ENCODE measurements at places on chromosomes 5 and 9. TPM values are rescaled to one million over a fixed set of nuclear protein-coding genes. Genes with fewer than 3 reads are reported as not detected.
A peak's percentile ranks its signal among the peaks of the same experiment; 100 is the strongest.

DNA sequence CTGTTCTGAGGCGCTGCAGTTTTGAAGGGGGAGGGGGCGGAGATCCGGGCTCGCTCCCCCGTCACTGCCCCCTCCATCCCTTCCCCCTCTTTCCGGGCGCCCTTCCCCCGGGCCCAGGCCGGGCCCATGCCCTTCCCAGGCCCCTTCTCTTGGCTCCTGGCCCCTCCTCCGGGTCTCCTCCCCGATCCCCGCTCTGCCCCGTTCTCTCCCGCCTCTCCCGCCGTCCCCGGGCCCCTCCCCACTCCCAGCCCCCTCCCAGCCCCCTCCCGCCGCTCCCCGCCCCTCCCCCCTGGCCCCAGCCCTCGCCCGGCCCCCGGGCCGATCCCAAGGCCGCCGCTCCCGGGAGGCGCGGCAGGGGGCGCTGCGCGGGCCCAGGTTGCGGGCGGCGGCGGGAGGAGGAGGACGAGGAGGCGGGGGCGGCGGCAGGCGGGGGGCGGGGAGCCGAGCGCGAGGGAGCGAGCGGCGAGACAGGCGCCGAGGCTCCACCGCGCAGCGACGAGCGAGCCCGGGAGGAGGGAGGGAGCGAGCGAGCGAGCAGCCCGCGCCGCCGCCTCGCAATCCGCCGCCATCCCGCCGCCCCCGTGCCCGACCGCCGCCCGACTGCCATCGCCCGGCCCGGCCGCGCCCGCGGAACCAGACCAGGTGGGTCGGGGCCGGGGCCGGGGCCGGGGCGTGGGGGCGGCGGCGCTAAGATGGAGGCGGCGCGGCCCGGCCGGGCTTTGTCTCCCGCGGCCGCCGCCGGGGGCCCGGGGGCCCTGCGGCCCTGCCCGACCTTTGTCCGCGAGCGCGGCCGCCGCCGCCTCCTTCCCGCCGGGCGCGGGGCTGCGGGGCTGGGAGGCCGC is at the start of gene PRRC2B:
TSS of gene PRRC2B (plus strand) at position 465 of the 842 bp plus-strand sequence. CDS start 36,059 bp downstream, outside the sequence.
- H3K4me3 ChIP-seq, result peak within 1 kb of the TSS; percentile 91
- DNase-seq, result peak; percentile 87
- H3K27me3 ChIP-seq, result no peaks in the 10 kb centered on the region
- no peaks in the 10 kb centered on the region for H3K36me3 ChIP-seq

DNA sequence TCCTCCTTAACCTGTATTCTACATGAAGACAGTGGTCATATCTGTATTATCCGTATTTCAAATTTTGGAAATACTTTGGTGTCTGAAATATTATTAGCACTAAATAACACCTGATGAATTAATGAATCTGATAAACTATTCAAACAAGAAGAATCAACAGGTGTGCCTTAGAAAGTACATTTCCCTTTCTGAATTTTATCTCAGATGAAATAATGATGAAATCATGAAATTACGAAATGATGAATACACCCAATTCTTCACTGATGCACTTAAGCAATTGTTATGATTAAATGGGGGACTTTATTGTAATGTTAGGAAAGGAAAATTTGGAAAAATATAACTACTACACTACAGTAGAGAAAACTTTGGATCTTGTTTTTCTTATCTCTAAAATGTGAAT is 313.6 kb downstream of the HCN1 start:
- no peak overlapping the region for H3K27ac ChIP-seq
- H3K4me3 ChIP-seq, result no peak overlapping the region
- H3K27me3 ChIP-seq, result no peaks in the 10 kb centered on the region
- DNase-seq, result no peak
- H3K4me1 ChIP-seq, result no peaks in the 10 kb centered on the region
- no peaks in the 10 kb centered on the region for H3K36me3 ChIP-seq

DNA sequence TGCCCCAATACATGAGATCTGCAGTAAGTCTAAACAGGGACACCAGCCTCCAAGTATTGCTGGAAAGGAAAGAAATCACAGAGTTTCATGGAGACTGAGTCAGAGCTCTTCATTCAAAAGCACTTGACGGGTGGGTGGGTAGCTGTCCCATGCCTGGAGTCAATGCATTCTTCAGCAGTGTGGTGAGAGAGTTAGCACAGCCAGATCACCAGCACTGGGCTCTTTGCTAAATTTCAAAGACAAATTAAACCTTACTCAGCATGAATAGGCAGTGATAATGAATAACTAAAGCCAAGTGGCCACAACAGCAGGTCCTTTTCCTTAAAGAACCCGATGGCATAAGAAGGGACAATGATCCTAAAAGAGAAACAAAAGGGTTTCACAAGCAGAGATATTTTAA is 192.4 kb downstream of the ACTL7B start:
- H3K27me3 ChIP-seq, result no peaks in the 10 kb centered on the region
- H3K4me3 ChIP-seq, result no peak overlapping the region
- H3K4me1 ChIP-seq, result no peaks in the 10 kb centered on the region
- no peak for DNase-seq
- no peak overlapping the region for H3K27ac ChIP-seq

DNA sequence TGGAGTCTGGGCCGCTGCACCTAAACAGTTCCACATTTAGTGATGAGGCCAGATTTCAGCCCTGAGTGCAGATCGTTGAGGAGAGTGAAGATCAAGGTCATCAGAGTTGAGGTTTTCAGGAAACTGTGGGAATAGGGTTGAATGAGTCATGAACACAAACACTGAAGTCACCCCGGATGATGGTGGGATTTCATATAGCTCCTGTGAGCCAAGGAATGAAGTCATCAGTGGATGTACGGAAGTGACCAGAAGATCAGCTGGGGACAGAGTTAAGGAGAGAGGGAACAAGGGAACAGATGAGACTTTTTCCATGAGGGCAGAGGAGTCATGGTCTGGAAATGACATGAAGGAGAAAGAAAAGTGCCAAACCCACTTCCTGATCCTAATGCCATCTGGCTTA is 36.5 kb downstream of the PALM2AKAP2 start:
- H3K36me3 ChIP-seq, result no peaks in the 10 kb centered on the region
- H3K27ac ChIP-seq, result no peak overlapping the region
- H3K4me1 ChIP-seq, result peaks cover 3% of the 10 kb centered on the region
- DNase-seq, result no peak

DNA sequence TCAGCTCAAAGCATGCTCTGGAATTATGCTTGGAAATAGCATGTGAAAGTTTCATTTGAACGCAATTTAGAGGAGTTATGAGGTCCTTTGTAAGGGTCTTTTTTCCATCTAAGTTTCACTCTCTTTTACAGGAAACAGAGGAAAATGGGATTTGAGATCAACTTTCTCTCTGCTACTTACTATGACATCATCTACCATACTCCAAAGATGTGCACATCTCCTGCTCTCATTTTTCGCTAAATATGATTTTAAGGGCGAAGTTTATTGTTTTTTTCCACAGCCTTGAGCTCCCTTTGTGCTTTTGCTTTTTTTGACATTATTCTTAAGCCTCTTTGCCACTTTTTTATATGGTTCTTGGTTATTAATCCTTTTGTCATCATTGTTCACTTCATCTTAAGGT is 125.6 kb downstream of the NNT start:
- no peak overlapping the region for H3K27ac ChIP-seq
- H3K4me3 ChIP-seq, result no peak overlapping the region
- H3K27me3 ChIP-seq, result peaks cover 8% of the 10 kb centered on the region
- no peaks in the 10 kb centered on the region for H3K36me3 ChIP-seq
- no peaks in the 10 kb centered on the region for H3K4me1 ChIP-seq

GRCh38 chr9:119020284-119020683 is 349.0 kb downstream of the BRINP1 start:
- H3K27me3 ChIP-seq, result no peaks in the 10 kb centered on the region
- no peak overlapping the region for H3K27ac ChIP-seq
- H3K4me1 ChIP-seq, result no peaks in the 10 kb centered on the region
- H3K4me3 ChIP-seq, result no peak overlapping the region
- DNase-seq, result no peak
- H3K36me3 ChIP-seq, result no peaks in the 10 kb centered on the region

- peaks cover 5% of the 10 kb centered on the region for H3K4me1 ChIP-seq
- no peak overlapping the region for H3K27ac ChIP-seq
- H3K27me3 ChIP-seq, result peaks cover 9% of the 10 kb centered on the region
- DNase-seq, result no peak
- H3K4me3 ChIP-seq, result no peak overlapping the region
- no peaks in the 10 kb centered on the region for H3K36me3 ChIP-seq
These were observed 602.2 kb downstream of the BNC2 start for GRCh38 chr9:16268067-16268881.

DNA sequence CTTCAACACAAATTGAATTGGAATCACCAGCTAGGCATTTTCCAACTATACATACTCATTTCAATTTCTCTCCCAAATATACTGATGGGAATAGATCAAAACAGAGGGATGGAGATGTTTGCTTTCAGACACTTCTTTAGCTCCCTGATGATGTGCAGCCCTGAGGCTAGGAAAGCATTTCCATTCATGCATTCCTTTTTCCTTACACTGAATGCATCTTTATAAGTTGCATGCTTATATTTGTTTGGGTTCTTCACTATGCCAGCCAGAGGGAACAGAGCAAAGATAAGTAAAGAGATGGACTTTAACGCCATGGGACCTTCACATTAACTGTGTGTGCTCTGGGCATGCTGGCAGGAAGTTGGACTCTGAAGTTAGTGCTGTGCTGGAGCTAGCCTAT is 696.5 kb upstream of the CDH9 start:
- H3K36me3 ChIP-seq, result peaks cover 5% of the 10 kb centered on the region
- H3K27ac ChIP-seq, result no peak overlapping the region
- no peaks in the 10 kb centered on the region for H3K4me1 ChIP-seq
- DNase-seq, result no peak

- H3K4me1 ChIP-seq, result no peaks in the 10 kb centered on the region
- peaks cover 21% of the 10 kb centered on the region for H3K27me3 ChIP-seq
- no peaks in the 10 kb centered on the region for H3K36me3 ChIP-seq
- no peak overlapping the region for H3K4me3 ChIP-seq
These were observed 51.9 kb upstream of the NMUR2 start for GRCh38 chr5:152456815-152457443.

GRCh38 chr9:78713614-78714405 is 416.9 kb downstream of the PSAT1 start:
- H3K4me1 ChIP-seq, result no peaks in the 10 kb centered on the region
- no peaks in the 10 kb centered on the region for H3K36me3 ChIP-seq
- no peak for DNase-seq
- no peak overlapping the region for H3K27ac ChIP-seq
- H3K4me3 ChIP-seq, result no peak overlapping the region
- H3K27me3 ChIP-seq, result no peaks in the 10 kb centered on the region

- peak overlapping the region; percentile 92 for H3K27ac ChIP-seq
- no peak for DNase-seq
- H3K36me3 ChIP-seq, result peaks cover 5% of the 10 kb centered on the region
These were observed 320.4 kb upstream of the EFNA5 start for GRCh38 chr5:107990881-107991810.

GRCh38 chr5:95375591-95375990 is 15.6 kb upstream of the FAM81B start:
- H3K27ac ChIP-seq, result no peak overlapping the region
- H3K4me1 ChIP-seq, result peaks cover 10% of the 10 kb centered on the region
- no peak overlapping the region for H3K4me3 ChIP-seq
- H3K27me3 ChIP-seq, result no peaks in the 10 kb centered on the region
- DNase-seq, result no peak

DNA sequence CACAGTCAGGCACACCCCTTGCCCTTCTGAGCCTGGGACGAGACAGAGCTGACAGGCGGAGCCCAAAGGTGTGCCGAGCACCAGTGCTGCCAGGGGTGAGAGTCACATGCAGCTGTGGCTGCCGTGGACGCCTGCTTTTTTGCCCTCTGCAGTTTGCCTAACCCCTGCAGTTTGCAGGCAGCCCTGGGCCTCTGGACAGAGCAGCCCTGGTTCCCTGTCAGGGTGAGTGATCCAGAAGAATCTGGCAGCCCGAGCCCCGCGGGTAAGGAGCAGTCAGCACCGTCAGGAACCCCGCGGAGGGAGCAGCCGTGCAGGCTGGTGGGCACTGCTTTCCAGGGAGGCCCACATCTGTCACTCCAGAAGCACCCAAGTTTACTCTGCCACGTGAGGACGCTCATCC is 30.3 kb downstream of the CEP72 start:
- H3K4me1 ChIP-seq, result no peaks in the 10 kb centered on the region
- H3K27me3 ChIP-seq, result no peaks in the 10 kb centered on the region
- H3K36me3 ChIP-seq, result peaks cover 6% of the 10 kb centered on the region
- no peak for DNase-seq
- H3K4me3 ChIP-seq, result no peak overlapping the region

DNA sequence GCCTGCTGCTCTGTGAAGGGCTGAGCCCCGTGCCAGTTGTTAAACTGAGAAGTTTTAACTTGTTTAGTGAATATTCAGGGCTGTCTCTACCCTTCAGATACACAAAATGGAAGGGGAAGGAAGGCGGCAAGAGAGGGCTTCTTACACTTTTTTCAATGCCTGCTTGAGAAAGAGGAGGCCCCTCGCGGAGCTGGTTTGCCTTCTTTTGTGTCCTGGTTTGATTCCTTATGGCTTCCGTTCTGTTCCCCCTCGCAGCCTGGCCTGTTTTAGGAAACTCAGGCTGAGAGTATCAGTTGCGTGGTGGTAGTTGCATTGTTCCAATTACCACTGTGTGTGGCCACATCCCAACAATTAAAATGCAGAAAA is 1.0 kb downstream of the FAM53C start:
- H3K4me3 ChIP-seq, result peak overlapping the region; percentile 87
- DNase-seq, result no peak
- no peaks in the 10 kb centered on the region for H3K27me3 ChIP-seq
- peaks cover 41% of the 10 kb centered on the region for H3K4me1 ChIP-seq
- H3K27ac ChIP-seq, result peak overlapping the region; percentile 98

DNA sequence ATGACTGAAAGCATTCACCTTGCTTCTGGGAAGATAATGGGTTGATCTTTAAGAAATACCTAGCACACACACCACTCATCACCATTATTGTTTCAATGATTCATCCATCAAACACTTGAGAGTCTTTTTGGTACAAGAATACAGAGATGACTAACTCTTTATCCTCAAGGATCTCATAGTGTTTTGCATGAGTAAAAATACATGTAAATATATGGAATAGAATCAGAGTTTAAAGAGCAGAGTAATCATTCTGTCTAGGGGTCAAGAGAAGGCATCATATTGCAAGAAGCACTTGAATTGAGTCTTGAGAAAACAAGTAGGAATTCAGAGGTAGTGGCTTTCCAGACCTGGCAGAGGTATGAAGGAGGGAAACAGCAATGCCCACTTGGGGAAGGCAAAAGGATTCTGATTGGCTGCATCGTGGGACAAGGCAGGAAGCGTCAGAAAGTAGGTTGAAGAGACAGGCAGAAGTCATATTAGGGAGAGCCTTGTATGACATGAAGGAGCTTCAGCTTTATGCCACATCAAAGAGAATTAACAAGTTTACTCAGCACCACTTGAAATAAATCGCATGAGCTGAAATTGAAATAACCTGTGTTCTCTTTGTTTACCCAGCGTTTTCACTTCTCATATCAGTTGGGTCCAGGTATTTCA is 542.5 kb downstream of the TLE1 start:
- no peak overlapping the region for H3K27ac ChIP-seq
- H3K4me1 ChIP-seq, result no peaks in the 10 kb centered on the region
- no peak for DNase-seq
- H3K36me3 ChIP-seq, result no peaks in the 10 kb centered on the region
- H3K27me3 ChIP-seq, result no peaks in the 10 kb centered on the region

GRCh38 chr9:17165764-17166163 is 30.9 kb downstream of the CNTLN start:
- no peaks in the 10 kb centered on the region for H3K4me1 ChIP-seq
- DNase-seq, result no peak
- no peaks in the 10 kb centered on the region for H3K27me3 ChIP-seq
- no peak overlapping the region for H3K27ac ChIP-seq

BAAT gene
- total RNA-seq, result 0.07 TPM

WDR38 gene
- total RNA-seq, result not detected

SPINK4 gene
- not detected for total RNA-seq

ARL14EPL gene
- total RNA-seq, result not detected

TRMT10B gene
- 12.1 TPM for total RNA-seq

PCDHA1 gene
- not detected for total RNA-seq

Data from natural killer cell treated with Interleukin-12 subunit alpha and Interleukin-12 subunit beta and Interleukin-15 and Interleukin-18, amount 100 ng/mL, for 72 hours (primary cell).